ENCODE measurements at places on chromosomes 3 and 15. TPM values are rescaled to one million over a fixed set of nuclear protein-coding genes. Genes with fewer than 3 reads are reported as not detected.
A peak's percentile ranks its signal among the peaks of the same experiment; 100 is the strongest.

The VEPH1 gene
- polyA plus RNA-seq: 62.6 TPM

The MORC1 gene
- polyA plus RNA-seq: 0.49 TPM

DNA sequence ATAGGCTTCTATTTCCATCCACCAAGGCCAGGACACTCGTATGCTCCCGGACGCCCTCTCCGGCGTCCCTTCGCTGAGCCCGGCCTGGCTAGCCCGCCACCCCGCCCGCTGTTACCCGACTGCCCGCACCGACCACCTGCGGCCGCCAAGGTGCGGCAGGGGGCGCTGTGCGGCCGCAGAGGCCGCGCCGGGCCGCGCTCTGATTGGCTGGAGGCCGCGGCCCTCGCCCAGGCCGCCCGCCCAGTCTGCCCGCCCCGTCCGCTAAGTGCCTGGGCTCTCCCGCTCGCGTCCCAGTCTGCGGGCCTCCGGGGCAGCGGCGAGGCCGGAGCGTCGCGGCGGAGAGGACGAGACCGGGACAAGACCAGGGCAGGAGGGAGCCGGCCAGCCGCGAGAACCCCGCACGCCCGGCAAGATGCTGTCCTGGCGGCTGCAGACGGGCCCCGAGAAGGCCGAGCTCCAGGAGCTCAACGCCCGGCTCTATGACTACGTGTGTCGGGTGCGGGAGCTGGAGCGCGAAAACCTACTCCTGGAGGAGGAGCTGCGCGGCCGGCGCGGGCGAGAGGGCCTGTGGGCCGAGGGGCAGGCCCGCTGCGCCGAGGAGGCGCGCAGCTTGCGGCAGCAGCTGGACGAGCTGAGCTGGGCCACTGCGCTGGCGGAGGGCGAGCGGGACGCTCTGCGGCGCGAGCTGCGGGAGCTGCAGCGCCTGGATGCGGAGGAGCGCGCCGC lies at the start of gene SYNM:
TSS of gene SYNM (plus strand) at position 293 of the 726 bp plus-strand sequence. CDS start at position 413, 120 bp downstream.
- DNase-seq: no peak

The SUSD5 gene
- polyA plus RNA-seq: 5.0 TPM

The ENTPD3 gene
- 2.2 TPM for polyA plus RNA-seq

GRCh38 chr3:4077950-4078349 lies 225.2 kb upstream of the SETMAR start:
- DNase-seq: no peak

- DNase-seq: no peak
Observed at GRCh38 chr15:28106294-28107110, 7.4 kb upstream of the OCA2 start.

The CIDEC gene
- polyA plus RNA-seq: 0.14 TPM

- no peak for DNase-seq
Observed at GRCh38 chr3:169362868-169363267, 300.6 kb downstream of the MECOM start.

DNA sequence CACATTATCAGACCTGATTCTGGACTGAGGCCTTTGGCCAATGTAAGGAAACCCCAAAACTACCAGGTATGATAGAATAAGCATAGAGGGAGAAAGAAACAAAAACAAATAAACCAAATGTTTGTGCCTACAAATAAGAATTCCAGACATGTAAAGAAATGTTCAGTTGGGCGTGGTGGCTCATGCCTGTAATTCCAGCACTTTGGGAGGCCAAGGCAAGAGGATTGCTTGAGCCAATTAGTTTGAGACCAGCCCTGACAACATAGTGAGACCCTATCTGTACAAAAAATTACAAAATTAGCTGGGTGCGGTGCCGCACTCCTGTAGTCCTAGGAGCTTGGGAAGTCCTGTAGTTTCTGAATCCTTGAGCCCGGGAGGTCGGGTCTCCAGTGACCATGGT lies 13.0 kb downstream of the TMEM202 start:
- no peak for DNase-seq

DNA sequence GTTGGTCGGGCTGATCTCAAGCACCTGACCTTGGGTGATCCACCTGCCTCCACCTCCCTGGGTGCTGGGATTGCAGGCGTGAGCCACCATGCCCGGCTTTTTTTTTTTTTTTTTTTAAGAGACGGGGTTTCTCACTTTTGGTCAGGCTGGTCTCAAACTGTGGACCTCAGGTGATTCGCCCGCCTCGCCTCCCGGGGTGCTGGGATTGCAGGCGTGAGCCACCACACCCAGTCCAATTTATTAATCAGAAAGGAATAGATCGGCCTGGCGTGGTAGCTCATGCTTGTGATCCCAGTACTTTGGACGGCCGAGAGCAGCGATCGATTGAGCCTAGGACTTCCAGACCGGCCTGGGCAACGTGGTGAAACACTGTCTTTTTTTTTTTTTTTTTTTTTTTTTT lies 13.9 kb upstream of the GOLGA8M start:
- no peak for DNase-seq

The GOLGA8J gene
- 0.35 TPM for polyA plus RNA-seq

DNA sequence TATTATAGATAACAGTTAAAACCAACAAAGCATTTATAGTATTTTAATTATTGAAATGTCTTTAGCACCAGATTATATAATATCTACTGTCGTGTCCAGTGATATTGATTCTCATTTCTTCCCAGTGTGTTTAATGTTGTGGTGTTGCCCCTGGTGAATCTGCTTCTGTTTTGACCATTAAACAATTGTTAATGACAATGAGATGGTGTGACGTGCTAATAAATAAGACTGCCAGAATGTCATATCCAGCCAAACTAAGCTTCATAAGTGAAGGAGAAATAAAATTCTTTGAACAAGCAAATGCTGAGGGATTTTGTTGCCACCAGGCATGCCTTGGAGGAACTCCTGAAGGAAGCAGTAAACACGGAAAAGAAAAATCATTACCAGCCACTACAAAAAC lies 480.0 kb upstream of the ROBO1 start:
- no peak for DNase-seq

- DNase-seq: no peak
Observed at GRCh38 chr3:46695177-46695961, 1.9 kb upstream of the ALS2CL start.

The PARP15 gene
- polyA plus RNA-seq: 0.14 TPM

The CKMT1A gene
- 1.9 TPM for polyA plus RNA-seq

DNA sequence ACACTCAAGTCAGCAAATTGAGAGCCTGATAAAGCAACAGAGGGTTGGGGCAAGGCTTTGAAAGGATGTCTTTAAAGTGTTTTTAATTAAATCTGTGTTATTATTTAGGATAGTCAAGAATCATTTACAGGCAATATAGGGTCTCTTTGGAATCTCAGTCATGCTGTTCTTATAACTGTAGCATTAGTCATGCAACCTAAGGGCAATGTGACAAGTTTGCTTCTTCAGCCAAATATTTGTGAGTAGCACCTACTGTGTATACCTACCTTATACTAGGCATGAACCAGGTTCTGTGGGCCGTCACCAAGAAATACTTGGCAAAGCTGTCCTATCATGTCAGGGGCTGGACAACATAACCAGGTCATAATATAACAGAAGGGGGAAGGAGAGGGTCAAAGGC lies 184.6 kb upstream of the TRIM42 start:
- no peak for DNase-seq

GRCh38 chr3:15116032-15116669 lies 17.2 kb upstream of the RBSN start:
- no peak for DNase-seq

GRCh38 chr3:138681463-138682220 lies 73.1 kb downstream of the FAIM start:
- DNase-seq: no peak

DNA sequence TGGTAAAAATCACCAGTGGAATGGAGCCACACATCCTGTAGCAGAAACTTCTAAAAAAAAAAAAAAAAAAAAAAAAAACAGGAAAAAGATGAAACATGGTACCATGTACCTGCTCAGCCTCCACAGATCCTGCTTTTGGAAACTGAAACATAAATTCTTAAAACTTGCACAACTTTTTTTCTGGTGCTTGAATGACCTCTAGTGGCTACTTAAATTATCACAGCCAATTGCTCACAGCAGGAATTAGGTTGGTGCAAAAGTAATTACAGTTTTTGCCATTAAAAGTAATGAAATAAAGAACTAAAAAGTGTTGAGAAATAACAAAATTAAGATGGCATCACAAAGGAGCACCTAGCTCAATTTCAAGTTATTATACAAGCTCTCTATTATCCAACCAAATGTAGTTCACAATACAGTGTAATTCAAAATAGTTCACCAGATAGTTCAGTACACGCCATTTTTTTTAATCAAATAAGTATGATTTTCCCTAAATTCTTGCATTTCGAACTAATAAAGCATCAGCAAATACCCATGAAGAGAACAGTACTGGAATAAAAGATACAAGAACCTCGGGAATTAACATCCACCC lies 80.6 kb downstream of the ULK4 start:
- peak; percentile 19 for DNase-seq

GRCh38 chr15:32959077-32959476 lies 235.4 kb downstream of the FMN1 start:
- DNase-seq: no peak

The COL6A5 gene
- polyA plus RNA-seq: 0.04 TPM

GRCh38 chr3:13788522-13789424 lies 91.1 kb downstream of the WNT7A start:
- DNase-seq: no peak

- DNase-seq: no peak
Observed at GRCh38 chr3:185094697-185095096, 58.2 kb downstream of the C3orf70 start.

The BCHE gene
- 11.2 TPM for polyA plus RNA-seq

GRCh38 chr15:77282333-77282732 lies 137.6 kb downstream of the PEAK1 start:
- DNase-seq: no peak

The BLM gene
- polyA plus RNA-seq: 13.9 TPM

DNA sequence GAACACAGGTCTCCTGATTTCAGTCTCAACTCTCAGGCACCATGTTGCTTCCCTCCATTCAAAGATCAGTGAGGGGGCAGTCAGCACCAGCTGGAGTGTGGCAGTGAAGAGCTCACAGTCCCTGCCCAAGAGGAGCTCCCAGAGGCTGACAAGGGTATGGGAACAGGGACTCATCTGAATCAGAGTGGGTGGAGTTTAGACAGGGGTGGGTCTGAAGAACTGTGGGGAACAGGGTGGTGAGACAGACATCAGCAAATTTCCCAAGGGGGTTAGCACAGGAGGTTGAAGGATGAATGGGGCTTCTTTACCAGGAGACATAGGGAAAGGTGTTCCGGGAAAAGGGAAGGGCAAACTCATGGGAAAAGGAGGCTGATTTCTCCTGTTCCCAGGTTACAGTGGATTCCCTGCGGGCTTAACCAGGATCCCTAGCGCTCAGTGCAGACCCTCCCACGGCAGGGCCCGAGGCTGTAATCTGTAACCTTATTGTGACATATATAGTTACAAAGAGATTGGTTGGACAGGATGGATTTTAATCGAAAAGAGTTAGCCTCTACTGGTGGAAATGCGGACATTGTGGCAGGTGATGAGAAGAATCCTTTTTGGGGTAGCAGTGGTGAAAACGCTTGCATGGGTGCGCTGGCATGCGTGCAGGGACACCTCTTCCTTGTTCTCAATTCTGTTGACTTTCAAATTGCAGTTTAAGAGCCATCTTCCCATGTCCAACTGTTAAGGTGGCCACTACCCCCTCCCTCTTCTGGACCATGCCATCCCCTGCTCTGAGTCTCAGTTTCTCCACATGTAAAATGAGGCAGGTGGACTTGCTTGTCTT lies 160.3 kb downstream of the SMAD6 start:
- DNase-seq: no peak

GRCh38 chr15:29636921-29637320 lies 185.3 kb downstream of the TJP1 start:
- no peak for DNase-seq

The STAC gene
- 11.6 TPM for polyA plus RNA-seq

DNA sequence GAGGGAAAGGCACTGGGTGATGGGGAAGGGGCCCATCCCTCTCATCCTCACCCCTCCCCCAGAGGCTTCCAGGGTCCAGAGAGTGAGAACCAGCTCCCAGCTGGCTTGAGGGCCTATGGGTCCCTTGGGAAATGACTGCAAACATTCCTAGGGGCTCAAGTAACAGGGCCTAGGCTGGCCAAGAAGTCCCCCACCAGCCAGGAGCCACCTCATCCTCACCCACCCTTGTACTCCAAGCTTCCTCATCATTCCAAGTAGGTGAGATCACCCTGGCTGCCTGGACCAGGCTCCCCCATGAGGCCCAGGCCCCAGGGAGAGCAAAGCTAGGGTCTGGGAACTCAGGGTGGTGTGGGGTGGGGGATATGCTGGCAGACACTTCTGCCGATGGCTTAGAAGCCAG lies 14.8 kb downstream of the LOXL1 start:
- DNase-seq: no peak
